ENCODE measurements at places on chromosomes 7 and 10. TPM values are rescaled to one million over a fixed set of nuclear protein-coding genes. Genes with fewer than 3 reads are reported as not detected.

The LAMB1 gene
- 54.6 TPM for total RNA-seq

The OR2A42 gene
- not detected for total RNA-seq

The ABCA13 gene
- total RNA-seq, result 0.10 TPM

The METTL2B gene
- 24.2 TPM for total RNA-seq

The MLXIPL gene
- total RNA-seq, result 0.79 TPM

All from heart right ventricle (tissue), 16 donors.